ENCODE measurements at places on chromosomes 5 and 9.
A peak's percentile ranks its signal among the peaks of the same experiment; 100 is the strongest.

GRCh38 chr9:86945728-86946200 lies 1.5 kb downstream of the GAS1 start:
- peak; percentile 74 for DNase-seq

DNA sequence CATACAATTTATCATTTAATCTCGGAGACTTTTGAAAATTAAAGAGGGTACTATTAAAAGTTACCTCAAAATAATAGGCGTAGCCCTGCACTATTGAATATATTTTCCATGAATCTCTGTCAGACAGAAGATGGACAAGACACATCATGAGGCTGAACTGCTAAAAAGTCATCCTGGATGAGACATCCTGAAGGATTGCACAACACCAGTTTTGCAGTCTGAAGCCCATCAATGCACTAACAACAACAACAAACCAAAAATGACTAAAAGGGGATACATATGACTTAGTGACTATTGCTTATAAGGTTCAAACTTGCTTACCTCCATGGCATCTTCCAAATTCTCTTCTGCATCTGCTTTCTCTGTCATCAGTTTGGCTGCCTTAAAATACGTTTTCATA lies 15.7 kb downstream of the LMBRD2 start:
- DNase-seq, result no peak

GRCh38 chr5:23274171-23274570 lies 233.2 kb upstream of the PRDM9 start:
- no peak for DNase-seq

GRCh38 chr5:102049517-102049916 lies 246.6 kb downstream of the SLCO4C1 start:
- no peak for DNase-seq

DNA sequence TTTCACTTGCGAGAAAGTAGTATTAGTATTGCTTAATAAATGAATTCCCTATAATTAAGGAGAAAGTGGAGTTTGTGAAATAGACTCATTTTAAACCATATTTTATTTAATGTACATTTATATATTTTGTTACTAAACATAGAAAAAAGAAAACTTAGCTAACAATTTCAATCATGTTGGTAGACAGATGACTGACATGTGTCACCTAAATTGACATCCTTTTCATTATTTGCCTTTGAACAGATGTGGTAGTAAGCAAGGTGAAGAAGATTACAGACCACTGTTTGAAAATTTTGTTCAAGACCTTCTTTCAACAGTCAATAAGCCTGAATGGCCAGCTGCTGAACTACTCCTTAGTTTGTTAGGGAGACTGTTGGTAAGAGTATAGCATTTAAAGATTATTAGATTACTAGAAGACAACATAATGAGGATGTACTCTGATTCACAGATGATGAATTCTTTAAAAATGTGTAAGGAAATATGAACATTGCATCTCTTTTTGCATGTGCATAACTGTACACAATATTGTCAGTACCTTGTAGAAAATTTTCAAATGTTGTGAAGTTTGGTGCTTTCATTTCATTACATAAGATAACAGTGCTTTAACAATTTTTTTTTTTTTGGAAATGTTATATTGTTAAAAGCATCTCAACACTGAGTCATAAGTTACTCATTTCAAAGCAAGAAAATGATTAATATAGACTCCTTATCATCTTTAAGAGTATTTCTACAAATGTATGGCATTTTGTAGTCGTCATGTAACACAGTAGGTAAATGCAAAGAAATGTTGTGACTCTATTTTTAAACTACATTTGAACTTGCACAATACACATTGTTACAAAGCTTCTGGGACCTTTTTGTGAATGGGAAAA lies 139.5 kb downstream of the NIPBL start:
- DNase-seq, result no peak

GRCh38 chr9:124858330-124859046 lies 3.3 kb downstream of the RPL35 start:
- peak; percentile 48 for DNase-seq

DNA sequence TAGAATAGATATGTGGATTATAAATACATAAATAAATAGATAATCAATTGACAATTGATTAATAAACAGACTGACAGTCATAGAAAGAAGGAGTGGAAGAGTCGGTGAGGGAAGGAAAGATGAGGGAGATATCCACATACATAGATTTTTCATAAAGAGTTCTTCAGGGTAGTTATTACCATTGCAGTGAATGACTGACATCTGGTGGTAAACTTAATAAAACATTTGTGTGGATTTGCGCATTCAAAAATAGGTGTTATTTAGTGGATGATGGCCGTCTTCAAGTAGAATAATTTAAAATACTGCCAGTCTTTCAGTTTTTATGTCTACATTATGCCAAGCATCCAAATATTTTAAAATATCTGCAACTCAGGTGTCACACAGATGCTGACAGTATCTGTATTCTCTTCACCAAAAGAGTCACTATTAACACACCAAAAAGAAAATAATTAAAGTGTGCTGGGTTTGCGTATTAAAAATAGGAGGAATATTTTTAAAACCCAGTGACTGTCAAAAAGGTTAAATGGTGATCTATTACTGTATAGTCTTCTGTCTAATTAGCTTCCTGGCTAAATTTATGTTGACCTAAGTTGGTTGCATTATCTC lies 78.8 kb downstream of the GIN1 start:
- DNase-seq, result no peak

GRCh38 chr5:139835656-139836055 lies 40.0 kb downstream of the PSD2 start:
- DNase-seq, result no peak

DNA sequence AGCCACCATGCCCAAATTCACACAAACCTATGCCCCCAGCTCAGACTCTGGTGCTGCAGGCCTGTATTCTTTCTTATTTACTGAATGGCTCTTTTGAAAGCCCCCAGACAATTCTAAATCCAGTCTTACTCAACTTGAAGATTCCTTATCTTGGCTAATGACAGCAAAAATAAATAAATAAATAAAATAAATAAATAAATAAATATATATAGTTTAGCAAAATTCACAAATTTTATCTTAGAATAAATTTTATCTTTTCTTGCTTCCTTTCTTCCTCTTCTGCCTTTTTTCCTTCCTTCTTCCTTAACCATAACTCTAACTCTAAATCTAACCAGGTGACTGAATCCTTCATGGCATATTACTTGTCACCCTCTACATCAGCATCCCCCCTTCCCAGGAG lies 25.6 kb downstream of the ANXA2R start:
- DNase-seq, result no peak

GRCh38 chr5:95673081-95673480 lies 9.7 kb downstream of the SPATA9 start:
- DNase-seq, result peak; percentile 52

DNA sequence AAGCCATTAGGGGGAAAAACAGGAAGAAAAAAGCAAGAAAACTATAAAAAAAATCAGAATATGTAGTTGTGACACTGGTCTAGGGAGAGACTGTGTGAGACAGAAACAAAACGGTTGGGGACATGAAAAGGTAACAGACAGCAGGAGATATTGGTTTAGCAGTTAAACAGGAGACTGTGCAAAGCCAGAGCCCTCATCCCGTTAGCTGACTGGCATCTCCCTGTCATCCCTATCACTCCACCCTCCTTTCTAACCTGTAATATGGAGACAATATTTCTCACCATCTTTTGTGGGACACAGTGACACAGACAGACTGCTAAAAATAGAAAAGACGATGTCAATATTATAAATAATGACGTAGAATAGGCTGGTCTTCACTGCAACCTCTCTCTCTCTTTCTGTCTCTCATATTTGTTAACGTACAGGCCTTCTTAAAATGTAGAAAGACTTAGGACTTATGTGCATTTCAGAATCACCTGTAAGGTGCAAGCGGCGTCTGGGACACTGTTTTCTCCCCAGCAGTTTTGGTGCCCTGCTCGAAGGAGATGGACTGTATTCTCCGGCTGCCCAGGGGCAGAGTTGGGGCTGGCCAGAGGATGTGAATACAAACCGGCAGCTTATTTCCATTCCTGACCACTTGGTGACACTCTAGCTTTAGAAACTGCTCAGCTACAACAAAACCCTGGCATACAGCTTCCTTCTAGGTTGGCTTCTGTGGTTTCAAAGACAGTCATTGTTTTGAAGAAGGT lies 190.6 kb downstream of the MAT2B start:
- DNase-seq, result peak; percentile 78

- DNase-seq, result peak; percentile 83
Observed at GRCh38 chr5:142618130-142618523, 67.8 kb downstream of the FGF1 start.

GRCh38 chr5:14436801-14437542 lies 144.6 kb upstream of the OTULINL start:
- no peak for DNase-seq

DNA sequence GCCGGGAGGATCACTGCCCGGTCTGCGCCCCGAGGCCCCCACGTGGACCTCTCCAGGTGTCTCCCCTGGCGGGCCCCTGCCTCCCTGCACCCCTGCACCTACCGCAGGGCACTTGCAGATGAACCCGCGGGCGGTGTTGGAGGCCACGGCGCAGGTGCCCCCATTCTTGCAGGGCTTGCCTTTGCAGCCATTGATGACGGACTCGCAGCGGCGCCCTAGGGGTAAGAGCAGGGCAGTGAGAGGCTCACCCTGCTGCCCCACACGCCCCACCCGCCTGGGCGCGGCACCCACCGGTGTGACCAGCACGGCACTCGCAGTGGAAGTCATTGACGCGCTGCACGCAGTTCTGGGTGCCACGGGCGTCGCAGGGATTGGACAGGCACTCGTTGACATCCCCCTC lies 23.6 kb upstream of the SEC16A start:
- no peak for DNase-seq

DNA sequence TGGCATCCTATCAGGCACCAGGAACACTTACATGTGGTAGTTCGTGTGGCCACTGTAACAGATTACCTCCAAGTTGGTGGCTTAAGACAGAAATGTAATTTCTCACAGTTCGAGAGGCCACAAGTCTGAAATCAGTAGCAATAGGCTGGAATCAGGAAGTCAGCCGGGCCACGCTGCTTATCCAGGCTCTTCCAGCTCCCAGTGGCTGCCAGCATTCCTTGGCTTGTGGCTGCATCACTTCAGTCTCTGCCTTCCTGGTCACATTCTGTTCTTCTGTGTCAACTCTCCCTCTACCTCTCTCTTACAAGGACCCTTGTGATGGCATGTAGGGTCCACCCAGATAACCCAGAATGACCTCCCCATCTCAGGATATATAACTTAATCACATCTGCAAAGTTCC lies 78.7 kb upstream of the MSX2 start:
- peak; percentile 8 for DNase-seq

- no peak for DNase-seq
Observed at GRCh38 chr5:74576941-74577456, 63.5 kb downstream of the ENC1 start.

DNA sequence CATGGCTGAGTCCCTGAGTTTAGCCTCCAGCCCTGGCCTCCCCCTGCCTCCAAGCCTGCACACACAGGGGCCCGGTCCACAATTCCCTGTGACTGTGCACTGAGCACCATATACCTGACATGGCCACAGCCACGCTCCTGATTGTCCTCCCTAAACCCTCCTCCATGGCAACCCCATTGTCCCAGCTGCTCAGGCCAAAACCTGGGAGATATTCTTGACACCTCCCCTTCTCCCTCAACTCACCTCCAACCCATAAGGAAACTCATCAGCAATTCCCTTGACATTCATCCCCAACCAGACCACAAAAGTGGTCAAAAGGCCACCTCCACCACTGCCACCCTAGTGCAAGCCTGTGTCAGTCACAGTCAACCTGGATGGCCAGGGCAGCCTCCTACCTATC lies 107.5 kb upstream of the MVB12B start:
- no peak for DNase-seq

- DNase-seq, result no peak
Observed at GRCh38 chr9:16652582-16652981, 217.9 kb downstream of the BNC2 start.

DNA sequence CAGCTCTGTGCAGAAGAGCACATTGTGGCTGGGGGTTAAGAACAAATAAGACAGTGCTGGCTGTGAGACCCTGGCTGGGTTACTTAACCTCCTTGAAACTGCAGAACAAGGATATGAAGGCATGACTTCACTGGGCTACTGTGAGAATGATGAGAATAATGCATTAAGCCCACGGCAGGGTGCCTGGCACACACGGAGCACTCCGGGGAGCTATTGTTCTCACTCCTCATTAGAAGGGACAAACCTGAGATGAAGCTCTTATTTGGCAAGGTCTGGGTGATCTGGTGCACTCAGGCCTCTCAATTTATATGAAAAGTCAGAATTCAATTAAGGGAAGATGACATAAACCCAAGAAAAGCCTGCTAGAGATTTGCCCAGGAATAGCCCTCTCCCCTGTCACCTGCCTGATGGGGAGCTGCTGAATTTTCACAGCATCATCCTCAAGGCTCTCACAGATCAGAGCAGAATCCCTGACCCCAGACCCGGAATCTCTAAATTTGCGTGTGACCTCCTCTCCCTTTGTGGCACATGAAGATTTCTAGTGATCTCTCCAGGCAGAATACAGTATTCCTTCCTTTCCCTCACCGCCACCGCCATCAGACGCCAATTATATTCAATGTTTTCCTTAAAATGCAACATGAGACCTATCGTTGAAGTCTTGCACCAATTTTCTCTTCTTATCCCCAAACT lies 102.1 kb downstream of the COL23A1 start:
- DNase-seq, result no peak

DNA sequence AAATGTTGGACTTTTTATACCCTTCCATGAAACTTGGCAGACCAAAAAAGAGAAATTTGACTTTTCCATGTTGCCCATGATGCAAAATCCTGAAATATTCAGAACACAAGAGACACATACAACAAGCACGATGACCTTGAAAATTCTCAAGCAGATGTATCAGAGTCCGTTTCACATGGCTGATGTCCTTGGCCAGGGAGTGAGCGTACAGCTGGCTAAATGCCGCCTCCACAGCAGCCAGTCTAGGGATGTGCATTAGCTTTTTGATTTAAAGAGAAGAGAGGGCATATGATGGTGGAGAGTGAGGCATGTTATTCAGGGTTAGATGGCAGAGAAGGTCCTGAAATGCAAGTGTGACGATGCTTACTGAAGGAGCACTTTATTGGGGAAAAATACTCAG lies 148.0 kb upstream of the SEMA6A start:
- DNase-seq, result no peak

- no peak for DNase-seq
Observed at GRCh38 chr9:135357863-135358551, 121.6 kb upstream of the PPP1R26 start.

Measured in islet precursor cell (in vitro differentiated cells).